ENCODE measurements at places on chromosomes 16 and 17.

GRCh38 chr17:27609611-27610303, 21.2 kb upstream of the LGALS9 start:
- DNase-seq, result no peak

GRCh38 chr16:70476272-70477020, 22.1 kb downstream of the FCSK start:
- no peak for DNase-seq

GRCh38 chr17:17824783-17825614, 11.8 kb downstream of the SREBF1 start:
- DNase-seq, result no peak

DNA sequence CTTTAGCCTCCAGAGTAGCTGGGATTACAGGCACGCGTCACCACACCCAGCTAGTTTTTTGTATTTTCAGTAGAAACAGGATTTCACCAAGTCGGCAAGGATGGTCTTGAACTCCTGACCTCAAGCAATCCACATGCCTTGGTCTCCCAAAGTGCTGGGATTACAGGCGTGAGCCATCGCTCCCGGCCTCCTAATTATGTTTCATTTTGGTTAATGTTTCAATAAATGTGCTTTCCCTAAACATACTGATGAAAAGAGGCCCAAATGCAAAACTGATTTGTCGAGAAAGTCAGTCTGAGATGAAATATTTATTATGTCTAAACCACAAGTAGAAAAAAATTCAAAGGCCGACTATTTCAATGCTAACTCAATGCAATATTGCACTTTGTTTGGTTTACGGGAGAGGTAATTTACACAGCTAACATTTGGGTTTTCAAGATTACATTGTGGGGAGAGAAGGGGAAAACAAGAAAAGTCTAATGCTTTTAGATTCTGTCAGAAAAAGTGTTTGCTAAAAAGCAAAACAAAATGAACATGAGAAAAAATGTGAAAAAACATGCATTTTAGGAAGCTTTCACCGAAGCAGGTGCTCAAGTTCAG, 9.8 kb downstream of the STAT3 start:
- DNase-seq, result no peak

- DNase-seq, result no peak
These were observed 41.9 kb upstream of the CHMP6 start for GRCh38 chr17:80949451-80950421.

- no peak for DNase-seq
These were observed 86.4 kb downstream of the N4BP1 start for GRCh38 chr16:48523415-48524204.

DNA sequence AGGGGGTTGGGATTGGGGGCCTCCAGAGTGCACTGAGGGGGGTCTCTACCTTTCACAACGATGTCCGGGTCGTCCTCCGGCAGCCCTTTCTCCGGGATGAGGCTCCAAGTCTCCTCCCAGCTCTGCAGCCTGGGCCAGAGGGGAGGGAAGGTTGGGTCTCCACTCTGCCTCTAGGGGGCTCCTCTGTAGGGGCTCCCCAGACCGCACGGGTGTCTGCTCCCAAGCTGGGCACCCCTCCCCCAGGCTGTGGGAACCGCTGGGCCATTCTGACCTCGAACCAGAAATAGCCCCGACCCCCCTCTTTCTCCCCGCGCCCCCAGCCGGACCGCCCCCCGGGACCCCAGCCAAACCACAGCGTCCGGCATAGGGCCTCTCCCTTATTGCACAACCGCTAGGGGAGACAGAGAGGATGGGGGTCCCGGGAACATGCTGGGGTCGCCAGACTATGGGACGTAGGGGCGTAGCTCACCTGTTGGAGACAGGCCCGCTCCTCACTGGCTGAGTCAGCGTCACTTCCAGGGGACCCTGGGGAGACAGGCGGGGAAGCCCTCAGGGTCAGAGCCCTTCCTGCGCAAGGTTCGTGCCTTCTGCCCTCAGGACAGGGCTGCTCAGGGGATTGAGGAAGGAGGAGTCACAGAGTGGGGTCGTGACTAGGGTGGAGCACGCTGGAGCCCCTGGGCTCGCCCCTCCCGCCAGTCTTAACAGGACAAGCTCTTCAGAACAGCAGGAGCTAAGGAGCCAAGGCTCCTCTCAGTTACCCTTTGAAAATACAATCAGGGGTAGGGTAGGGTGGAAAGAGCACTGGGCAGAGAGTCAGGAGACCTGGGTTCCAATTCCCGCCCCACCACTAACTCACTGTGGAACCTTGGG, 2.7 kb downstream of the PLEKHH3 start:
- no peak for DNase-seq

- DNase-seq, result peak; percentile 35
These were observed 13.1 kb downstream of the LYRM9 start for GRCh38 chr17:27879987-27880608.

GRCh38 chr17:31564883-31565301, 173.4 kb downstream of the RAB11FIP4 start:
- DNase-seq, result no peak

GRCh38 chr17:67672592-67673335, 45.0 kb upstream of the NOL11 start:
- DNase-seq, result no peak

DNA sequence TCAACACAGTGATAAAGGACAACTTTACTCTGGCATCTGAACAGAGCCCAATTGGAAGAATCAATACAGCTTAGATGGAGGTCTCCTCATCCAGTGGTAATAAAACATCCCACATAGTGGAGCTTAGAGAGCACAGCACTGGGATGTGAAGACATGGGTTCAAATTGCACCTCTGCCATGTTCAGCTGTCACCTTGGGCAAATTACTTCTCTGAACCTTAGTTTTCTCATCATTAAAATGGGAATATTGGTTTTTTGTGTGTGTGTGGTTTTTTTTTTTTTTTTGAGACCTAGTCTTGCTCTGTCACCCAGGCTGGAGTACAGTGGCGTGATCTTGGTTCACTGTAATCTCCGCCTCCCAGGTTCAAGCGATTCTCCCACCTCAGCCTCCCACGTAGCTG, 13.6 kb upstream of the KRT10 start:
- no peak for DNase-seq

GRCh38 chr17:36972186-36972700, 23.5 kb downstream of the AATF start:
- no peak for DNase-seq

- no peak for DNase-seq
These were observed 367.2 kb downstream of the CDH13 start for GRCh38 chr16:82993926-82994325.

DNA sequence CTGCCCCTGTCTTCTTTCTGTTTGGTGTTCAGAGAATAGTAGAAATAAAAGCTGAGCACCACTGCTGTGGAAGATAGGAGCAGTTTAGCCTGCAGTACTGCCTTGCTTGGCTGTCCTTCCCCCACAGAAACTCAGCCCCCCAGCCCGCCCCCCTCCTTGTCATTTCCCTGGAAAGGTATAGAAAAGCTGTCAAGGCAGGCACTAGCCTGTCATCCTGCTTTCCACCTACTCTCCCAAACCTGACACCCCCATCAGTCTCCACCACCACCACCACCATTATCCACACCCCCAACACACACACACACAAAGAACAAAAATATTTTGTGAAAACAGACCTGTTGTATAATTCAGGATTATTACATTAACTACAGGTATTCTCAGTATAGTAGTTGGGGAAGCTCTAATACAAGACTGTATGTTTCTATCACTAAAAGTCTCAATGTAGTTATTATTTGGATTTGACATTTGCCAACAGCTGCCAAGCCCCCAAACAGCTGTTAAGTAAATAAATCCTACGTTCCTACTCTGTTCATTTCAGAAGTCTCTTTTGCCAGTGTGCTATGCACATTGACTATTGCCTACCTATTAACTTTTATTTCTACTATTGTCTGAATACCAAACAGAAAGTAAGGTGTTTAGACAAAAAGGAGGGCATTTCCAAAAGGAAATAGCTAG, 128.8 kb downstream of the CYB561 start:
- DNase-seq, result no peak

GRCh38 chr17:42184713-42185620, at the start of gene HCRT:
HCRT (minus strand) TSS chr17:42185452; CDS start chr17:42185365, 87 bp downstream.
- DNase-seq, result no peak

GRCh38 chr17:57528058-57528451, 217.0 kb downstream of the CCDC182 start:
- no peak for DNase-seq

DNA sequence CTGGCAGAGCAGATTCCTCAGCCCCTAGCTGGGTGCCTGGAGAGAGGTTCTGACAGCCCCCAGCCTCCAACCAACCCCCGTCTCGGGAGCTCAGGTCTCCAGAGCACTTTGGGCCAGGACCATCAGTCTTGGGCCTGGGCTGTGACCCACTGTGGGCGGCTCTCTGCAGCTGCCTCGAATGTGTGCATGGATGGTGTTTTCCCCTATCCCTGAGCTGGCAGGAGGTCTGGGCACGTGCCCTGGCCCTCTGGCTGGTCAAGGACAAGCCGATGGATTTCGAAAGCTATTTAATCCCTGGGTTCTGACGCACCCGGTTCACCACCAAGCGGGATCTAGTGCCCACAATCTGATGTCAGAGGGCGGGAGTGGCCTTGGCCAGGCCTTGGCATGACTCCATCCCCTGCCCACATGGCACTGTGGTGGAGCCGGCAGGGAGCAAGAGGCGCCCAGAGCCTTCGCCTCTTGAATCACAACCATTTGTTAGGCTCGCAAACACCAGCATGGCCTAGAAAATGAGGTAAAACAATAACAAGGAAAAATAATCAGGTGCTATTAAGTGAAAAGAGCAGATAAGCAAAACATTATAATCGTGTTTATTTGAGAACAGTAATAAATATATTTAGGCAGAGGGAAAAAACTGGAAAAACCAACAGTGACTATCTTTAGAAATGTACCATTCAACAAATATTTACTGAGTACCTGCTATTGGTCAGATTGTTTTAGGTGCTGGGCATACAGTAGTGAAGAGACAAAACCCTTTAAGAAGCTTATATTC, 69.3 kb upstream of the TOB1 start:
- no peak for DNase-seq

- no peak for DNase-seq
These were observed 8.7 kb upstream of the IL4R start for GRCh38 chr16:27304881-27305745.

DNA sequence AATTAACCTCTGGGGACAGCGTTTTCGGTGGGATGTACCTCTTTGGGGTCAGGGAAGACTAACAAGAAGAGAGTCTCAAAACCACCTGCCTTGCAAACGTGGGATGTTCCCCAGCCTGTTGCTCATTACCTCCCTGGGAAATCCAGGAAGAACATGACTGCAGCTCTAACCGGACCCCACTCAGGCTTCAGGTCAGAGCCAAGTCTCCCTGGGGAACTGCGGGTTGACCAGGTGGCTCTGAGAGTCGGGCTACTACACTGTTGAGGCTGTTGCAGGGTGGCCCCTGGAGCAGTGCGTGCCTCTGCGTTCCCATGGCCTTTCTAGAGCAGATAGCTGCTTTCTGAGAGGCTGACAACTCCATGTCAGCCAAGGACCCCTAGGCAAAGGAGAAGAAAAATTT, 309.1 kb downstream of the FOXL1 start:
- no peak for DNase-seq

- DNase-seq, result no peak
These were observed 12.9 kb upstream of the ODF4 start for GRCh38 chr17:8326511-8327302.

- DNase-seq, result no peak
These were observed 5.5 kb downstream of the SPAG9 start for GRCh38 chr17:51115179-51115578.

GRCh38 chr17:15378243-15378642, 36.8 kb upstream of the TEKT3 start:
- no peak for DNase-seq

DNA sequence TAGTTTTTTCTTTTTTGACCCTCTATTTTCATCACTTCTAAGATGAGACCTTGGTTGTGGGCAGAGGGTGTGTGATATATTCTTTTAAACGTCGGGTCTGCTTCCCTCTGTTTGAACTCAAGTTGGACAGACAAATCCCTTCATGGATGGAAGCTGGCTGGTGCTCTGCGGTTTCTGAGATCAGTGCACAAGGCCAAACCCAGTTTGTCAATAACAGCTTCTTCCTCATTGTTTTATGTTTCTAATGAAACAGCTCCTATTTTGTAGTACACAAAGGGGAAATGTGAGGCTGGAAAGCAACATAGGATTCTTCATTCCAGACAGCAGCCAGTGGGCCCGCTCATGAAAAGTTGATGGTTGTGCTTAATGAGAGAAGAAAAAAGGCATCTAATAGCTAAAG, 159.6 kb downstream of the PRKCA start:
- DNase-seq, result no peak

DNA sequence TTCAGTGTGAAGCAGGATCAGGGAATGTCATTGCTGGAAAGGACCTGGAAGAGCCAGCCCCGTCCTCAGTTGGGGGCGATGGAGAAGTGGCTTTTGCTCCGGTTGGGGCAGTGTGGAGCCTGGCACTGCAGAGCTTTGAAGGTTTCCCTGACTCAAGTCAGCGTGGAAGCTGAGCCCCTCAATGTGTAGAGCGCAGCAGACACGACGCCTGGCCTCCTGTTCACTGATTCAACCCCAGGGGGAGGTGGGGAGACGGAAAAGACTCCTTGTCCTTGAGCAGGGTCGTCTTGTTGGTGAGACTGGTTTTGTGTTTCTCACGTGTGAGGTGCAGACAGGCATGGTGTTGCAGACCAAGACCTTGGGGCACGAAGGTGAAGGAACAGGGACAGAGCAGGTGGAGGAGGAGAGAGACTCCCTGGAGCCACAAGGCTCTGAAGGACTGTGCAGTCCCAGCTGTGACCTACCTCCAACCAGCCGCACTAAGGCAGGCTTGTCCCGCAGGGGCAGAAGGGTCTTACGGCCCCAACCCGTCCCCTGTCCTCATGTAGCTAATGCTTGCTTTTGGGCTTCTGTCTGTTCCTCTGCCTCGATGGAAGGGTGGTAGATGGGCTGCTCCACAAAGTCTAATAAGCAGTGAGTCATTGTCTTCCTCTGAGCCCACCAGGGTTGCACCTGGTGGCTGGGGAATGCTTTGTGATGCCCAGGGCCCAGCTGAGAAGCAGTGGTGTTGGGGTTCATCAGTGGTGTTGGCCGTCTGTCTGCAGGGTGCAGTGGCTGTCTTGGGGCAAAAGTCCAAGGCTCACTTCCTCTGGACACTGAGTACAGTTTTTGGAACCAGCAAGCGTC, 47.8 kb downstream of the MPRIP start:
- DNase-seq, result no peak

DNA sequence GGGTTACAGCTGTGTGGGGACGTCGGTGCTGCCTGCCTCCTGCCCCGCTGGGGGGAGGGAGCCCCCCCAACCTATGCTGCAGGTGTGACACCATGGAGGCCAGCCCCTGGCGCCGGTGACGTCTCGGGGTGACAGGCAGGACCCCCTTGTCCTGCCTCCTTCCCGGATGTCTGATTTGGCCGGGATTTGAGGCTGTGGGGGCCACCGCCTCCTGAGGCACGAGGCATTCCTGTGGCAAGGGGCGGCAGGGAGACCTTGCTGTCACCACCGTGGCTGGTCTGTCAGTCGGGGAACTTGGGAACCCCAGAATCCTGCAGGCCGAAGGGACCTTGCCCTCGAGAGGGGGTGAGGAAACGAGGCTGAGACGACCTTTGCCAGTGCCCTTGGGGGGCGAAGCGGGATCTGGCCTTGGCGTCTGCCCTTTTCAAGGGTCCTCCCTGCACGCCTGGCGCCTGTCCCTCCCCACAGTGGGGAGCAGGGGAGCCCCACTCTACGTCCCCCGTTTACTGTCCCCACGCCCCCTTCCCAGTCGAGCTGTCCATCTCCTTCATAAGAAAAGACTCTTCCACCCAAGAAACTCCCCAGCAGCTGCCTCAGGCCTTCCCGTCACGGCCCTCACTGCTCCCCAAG, 74.4 kb downstream of the METRNL start:
- DNase-seq, result no peak

- no peak for DNase-seq
These were observed 7.3 kb upstream of the TRPV2 start for GRCh38 chr17:16407911-16408588.
